ENCODE measurements at places on chromosomes 3 and 15.

GRCh38 chr3:94460931-94461330 lies 398.1 kb downstream of the NSUN3 start:
- no peak for DNase-seq

GRCh38 chr15:67005294-67005996 lies 60.0 kb upstream of the SMAD3 start:
- DNase-seq = no peak

- DNase-seq = peak; percentile 58
Measured at GRCh38 chr15:90029024-90029423, 27.9 kb downstream of the ZNF710 start.

DNA sequence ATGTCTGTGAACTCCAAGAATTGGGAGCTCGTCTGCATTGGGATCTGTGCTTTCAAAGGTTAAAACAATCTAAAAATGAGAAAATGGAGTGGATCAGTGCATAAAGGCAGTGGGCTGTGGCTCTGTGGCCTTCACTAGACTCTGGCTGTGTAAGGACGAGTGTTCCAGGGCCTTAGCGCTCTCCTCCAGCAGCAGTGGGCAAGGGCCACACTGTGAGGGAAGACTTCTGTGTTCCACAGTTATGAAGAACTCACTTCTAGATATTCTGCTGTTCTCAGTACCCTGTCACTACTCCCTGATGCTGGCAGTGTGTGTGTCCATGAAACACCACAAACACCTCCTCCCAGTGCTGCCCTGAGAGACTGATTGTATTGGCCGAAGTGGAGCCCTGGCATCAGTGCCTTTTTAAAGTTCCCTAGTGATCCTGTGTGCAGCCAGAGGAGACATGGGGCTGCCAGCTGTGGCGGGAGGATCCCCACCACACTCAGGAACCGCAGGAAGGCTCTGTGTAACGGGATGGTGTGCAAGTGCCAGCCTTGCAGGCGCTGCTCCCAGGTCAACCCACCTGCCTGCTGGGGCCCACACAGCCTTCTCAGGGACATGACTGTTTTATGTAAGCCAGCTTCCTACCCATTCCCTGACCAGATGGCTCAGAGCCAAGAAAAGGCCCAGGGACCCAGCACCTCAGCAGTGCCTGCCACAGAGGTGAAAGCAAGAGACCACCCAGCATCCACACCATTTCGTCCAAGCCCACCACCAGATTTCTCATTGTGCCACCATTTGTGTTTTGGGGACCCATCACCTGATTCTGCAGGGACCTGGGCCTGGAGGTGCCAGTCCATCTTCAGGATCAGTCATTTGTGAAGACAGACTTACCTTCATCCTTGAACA lies 40.4 kb downstream of the ABTB1 start:
- DNase-seq = no peak

GRCh38 chr3:156176629-156177210 lies 56.3 kb downstream of the KCNAB1 start:
- no peak for DNase-seq

GRCh38 chr3:14770591-14770990 lies 48.2 kb upstream of the FGD5 start:
- DNase-seq = no peak

- no peak for DNase-seq
Measured at GRCh38 chr15:70558406-70559264, 204.7 kb downstream of the UACA start.

DNA sequence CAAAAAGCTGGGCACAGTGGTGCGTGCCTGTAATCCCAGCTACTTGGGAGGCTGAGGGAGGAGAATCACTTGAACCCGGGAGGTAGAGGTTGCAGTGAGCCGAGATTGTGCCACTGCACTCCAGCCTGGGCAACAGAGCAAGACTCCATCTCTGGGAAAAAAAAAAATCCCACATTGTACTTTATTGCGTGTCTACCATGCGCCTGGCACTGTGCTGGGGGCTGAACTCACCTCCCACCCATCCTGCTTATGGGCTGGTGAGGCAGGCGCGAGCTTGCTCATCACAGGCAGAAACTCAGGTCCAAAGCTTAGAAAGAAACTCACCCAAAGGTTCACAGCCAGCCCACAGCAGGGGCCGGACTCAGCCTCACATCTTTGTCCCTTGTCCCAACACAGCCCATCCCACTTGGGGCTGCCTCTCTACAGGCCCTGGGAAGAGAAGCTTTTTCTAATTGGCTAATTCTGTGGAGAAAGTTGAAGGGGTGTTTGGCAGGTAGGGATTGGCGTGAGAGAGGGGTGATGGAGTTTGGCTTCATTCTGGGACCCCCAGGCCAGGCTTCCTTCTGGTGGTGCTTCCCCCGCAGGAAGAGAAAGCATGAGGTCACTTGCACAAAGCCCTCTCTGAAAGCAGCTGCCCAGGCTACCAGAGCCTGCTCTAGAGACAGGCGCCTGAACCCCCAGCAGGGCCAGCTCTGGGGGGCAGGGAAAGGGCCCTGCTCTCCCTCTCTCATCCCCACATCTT lies 122.6 kb upstream of the SMAD3 start:
- DNase-seq = no peak

DNA sequence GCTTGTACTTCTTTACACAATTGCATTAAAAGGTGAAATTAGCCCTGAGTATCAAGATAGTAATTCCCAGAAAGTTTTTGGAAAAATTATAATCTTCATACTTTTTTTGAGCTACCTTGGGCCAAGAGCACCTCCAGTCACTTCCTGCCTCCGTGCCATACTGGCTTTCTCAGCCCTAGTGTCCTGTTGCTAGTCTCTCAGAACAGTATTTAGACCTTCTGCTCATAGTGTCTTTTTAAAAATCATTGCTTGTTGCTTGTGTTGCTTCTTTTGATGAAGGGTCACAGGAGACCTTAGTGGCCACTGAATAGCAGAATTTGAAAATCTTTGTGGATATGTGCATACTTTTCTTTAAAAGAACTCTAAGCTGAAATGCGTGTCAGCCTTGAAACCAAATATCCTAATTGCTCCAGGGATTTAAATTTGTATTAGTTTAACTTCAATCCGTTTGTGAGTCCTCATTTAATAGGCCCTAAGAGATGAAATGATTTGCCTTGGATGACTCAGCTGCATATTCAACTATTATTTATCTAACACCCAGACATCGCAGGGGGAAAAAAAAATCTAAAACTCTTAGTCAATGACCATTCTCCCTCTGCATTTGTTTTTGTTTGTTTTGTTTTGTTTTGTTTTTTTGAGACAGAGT lies 29.1 kb upstream of the LXN start:
- no peak for DNase-seq

DNA sequence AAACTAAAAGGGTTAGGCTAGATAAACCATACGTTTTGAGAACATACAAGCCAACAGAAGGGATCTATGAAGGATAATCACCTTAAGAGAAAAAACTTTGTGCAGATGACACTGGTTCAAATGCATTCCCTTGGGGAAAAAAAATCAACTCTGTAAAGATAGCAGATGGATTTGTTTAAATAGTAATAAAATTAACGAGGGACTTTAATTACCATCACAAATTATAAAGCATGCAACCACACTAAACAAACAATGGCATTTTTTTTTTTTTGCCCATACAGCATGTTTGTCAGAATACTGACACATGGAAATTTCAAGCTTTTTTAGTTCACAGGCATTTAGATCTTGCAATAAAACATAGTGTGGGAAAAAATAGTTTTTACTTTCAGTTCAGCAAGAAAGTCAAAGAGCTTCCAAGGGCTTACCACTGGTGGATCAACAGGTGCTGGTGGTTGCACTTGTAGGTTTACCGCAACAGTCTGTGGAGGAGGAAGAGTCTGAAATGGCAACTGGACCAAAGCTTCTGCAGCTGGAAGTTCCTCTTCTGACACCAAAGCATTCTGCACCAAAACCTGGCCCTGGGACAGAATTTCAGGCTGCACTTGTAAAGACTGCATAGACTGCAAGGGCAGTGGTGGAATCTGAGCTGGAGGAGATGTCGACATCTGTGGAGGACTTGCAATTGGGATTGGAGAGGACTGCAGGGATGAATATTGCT lies 53.1 kb downstream of the PHC3 start:
- no peak for DNase-seq

DNA sequence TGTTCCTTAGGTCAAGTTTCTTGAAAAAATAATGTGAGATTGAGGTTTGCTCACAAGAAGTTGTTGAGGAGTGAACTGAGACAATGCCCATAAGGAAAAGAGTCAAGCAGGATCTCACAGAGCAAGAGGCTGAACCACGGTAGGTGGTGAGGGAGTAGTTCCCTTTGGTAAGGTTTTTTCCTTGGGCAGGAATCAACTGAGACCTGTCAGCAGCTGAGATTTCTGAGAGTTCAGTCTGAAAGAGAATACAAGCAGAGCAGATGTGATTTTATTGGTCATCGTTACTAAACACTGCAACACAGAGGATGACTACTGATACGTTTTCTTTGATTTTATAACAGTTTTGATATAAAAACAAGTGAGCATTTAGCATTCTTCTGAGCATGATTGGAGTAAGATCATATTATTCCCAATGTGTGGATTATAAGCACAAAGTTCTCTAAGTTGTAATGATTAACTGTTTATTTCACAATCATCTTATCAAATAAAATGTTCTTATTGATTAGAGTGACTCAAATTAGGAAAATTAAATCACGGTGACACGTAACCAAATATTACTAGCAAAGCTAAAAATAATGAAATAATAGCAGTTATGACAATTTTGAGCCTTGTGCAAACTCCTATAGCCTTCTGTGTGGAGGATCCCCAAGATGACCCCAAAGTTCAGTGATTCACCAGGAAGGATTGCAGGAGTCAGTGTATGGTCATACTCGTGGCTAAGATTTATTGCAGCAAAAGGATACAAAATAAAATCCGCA lies 346.2 kb upstream of the ZNF717 start:
- no peak for DNase-seq

DNA sequence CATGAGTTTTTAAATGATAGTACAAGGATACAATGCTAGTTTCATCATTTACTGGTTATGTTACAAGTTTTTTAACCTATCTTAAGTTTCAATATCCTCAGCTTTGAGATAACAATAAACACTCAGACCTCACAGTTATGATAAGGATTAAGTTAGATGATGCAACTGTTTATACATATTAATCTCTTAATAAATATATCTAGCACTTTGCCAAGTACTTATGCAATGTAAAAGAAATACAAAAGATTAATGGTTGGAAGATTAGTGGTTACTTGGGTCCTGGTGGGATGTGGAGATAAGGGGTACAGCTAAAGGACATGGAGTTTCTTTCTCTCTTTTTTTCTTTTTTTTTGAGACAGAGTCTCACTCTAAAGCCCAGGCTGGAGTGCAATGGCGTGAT lies 12.0 kb downstream of the SPPL2A start:
- DNase-seq = no peak

- no peak for DNase-seq
Measured at GRCh38 chr3:197426121-197426566, 127.7 kb upstream of the DLG1 start.

DNA sequence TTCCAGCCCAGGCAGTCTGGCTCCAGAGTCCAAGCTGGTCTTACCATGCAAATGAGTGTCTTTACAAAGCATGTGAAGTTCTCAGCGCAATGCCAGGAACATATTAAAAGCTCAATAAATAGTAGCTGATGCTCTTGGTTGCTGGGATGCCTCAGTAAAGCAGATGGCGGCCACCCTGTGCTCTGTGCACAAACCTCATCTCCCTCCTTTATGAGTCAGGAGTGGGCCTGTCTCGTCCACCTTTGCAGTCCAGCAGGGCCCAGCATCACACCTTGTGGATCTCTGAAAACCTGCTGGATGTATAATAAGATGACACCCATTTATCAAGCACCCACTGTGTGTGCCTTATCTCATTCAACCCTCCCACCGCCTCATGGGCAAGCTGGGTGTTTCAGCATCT lies 42.7 kb downstream of the FAM174B start:
- no peak for DNase-seq

GRCh38 chr15:74928771-74929198 lies 9.1 kb downstream of the COX5A start:
- DNase-seq = peak; percentile 53

DNA sequence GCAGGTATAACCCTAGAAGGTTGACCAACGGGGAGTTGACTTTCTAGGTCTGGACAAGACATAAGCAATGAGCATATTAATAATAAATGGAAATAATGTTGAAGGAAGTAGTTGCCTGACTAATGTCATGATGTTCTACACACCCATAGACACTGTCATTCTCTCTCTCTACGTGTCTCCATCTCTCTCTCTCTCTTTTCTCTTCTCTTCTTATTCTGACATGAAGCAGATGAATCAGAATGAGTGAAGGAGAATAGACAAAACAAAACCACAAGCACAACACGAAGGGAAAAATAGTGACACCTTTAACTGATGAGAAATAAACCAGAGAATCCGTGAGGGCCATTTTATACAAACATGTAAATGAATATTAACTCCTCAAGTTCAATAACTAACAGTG lies 26.7 kb upstream of the CCDC80 start:
- no peak for DNase-seq

DNA sequence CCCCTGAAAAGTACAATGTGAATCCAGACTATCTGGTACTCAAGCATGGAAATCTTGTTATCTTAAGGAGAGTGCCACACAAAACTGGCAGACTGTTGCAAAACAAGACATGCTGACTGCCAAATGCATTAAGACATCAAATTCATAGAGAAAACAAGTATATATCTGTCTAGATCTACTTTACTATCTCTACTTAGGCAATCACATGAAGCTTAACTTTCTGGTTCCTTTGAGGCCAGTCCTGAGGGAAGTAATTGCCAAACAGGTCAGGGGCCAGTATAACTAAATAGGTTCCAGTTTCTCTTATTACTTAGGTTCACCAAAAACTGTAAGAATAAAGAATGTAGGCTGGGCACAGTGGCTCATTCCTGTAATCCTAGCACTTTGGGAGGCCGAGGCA lies 15.9 kb upstream of the SLC4A7 start:
- DNase-seq = no peak

DNA sequence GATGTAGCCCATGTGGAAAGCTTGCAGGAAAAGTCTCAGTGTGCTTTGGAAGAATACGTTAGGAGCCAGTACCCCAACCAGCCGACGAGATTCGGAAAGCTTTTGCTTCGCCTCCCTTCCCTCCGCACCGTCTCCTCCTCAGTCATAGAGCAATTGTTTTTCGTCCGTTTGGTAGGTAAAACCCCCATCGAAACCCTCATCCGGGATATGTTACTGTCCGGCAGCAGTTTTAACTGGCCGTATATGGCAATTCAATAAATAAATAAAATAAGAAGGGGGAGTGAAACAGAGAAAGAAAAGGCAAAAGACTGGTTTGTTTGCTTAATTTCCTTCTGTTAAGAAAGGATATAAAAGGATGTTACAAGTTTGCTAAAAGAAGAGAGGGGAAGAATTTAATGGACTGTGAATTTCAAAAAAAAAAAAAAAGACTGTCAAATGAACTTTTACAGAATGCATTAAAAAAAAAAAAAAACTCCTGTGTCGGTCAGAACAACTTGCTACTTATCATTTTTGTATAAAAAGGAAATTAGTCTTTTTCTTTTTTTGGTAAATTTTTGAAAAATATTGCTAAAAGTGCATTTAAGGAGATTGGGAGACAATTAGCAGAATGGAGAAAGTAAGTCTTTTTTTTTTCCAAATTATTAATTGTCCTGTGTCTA lies 7.0 kb downstream of the NR2F2 start:
- no peak for DNase-seq

- DNase-seq = no peak
Measured at GRCh38 chr15:96888764-96889163, 558.3 kb downstream of the NR2F2 start.
